Suprapubic skin (tissue), 4 donors: ENCODE measurements at places on chromosomes 5 and 9.
A peak's percentile ranks its signal among the peaks of the same experiment; 100 is the strongest.

DNA sequence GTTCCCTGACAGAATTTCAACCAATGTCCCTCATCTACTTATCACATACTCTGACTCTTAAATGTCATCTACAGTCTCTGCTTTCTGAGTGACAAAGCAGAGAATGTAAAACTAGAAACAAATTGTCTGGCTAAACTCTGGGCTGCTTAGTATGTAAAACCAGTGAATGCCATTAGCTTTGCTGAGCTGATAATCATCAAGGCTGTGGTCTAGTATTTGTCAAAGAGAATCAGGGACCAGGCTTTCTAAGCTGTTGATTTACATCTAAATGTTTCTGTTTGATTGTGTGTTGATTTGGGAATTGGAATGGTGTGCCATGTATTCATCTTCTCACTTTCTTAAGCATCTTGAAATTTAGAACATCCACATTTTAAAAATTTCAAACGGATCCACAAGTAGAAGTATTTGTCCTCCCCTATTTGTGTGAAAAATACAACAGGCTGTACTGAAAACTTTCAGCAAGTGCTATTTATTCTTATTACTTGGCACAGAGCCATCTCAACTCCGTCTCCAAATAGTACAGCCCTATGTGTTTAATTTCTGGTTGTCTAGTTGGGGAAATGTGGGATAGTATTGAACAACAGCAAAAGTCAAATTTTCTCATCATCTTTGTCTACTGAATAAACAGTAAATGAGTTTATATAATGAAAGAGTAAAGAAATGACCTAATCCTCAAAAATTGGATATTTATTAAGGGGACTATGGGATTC lies 251.5 kb downstream of the KCTD16 start:
- no peak for DNase-seq

- no peak for DNase-seq
These were observed 15.0 kb upstream of the TEX48 start for GRCh38 chr9:114696814-114697544.

DNA sequence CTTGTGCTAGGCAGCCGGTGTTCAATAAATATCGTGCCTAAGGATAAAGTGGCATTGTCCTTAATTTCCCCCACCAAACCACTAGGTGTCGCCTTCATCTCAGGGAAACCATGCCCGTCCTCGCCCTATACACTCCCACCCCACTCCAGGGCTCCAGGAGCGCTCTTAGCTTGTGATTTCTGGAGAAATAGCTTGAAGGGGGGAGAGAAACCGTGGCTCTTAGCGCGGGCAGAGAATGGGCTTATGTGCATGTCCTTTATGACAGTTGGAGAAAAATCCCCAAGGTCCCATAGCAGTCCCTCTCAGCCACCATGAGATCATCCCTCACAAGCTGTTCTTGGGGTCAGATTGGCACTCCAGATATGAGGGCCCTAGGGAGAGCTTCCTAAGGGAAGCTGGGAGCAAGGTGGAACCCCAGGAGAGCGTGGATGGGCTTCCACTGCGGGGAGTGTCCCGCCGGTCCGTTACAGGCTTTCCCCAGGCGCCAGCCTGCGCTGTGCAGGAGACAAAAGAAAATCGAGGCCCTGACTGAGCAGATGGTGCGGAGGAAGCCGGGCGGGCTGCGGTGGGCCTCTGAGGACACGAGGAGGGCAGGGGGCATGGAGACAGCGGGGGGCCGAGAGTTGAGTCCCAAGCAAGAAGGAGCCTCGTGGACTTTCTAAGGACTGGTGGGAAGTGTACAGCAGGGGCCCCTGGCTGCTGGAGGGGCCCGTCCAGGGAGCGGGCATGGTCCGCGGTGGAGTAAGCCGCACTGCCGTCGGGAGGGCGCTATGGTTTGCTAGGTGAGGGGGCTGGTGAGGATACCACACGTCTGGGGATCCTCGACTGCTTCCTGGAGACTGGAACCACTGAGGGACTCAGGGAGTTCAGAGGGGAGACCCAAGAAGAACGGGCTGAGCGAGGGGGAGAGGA lies 750 bp upstream of the NPR2 start:
- DNase-seq = peak; percentile 89

DNA sequence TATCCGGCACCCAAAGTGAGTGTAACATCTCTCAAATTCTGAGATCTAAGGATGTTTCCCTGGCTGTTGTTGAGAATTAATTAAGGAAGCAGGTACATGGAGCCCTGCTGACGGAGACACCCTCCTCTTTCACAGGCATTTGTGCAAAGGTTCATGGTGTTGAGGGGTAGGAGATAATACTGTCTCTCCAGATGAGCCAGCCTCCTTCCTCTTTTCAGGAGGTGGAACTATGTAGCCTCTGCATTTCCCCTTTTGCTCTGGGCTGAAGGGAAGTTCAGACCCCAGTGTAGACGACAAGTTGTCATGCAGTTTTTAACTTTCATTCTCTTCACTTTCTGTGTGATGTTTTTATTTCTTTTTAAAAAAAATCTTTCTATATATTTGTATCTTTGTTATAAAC lies 107.5 kb downstream of the GALNT10 start:
- DNase-seq = no peak

- DNase-seq = no peak
These were observed 551.9 kb downstream of the BNC2 start for GRCh38 chr9:16318516-16319060.

DNA sequence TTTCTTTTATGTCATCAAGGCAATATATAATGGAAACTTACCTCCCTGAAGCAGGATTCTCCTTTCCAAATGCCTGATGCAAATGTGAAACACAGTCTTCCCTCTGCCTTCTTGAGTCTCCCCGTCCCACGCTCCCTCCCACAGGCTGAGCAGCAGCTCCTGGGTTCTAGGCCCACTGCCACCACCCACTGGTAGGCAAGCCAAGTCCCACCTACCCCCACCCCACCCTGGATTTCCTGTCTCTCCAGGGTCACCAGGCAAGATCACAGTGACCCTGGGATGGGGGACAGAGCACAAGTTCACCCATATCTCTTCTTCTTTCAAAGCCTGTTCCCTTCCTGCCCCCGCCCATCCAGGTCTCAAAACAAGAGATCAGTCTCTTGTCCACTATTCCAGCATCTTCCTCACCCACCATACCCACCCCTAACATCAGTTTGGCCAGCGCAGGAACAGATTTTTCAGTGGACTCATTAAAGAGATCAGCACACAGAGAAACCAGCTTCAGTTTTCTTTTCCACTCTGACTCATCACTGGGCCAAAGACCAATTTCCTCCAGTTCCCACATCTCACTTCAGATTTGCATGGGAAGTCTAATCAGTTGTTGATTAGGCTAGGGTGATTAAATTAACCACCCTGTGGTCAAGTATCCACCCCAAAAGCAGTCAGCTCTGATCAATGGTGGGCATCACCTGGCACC lies 151.5 kb downstream of the ACTL7B start:
- no peak for DNase-seq

DNA sequence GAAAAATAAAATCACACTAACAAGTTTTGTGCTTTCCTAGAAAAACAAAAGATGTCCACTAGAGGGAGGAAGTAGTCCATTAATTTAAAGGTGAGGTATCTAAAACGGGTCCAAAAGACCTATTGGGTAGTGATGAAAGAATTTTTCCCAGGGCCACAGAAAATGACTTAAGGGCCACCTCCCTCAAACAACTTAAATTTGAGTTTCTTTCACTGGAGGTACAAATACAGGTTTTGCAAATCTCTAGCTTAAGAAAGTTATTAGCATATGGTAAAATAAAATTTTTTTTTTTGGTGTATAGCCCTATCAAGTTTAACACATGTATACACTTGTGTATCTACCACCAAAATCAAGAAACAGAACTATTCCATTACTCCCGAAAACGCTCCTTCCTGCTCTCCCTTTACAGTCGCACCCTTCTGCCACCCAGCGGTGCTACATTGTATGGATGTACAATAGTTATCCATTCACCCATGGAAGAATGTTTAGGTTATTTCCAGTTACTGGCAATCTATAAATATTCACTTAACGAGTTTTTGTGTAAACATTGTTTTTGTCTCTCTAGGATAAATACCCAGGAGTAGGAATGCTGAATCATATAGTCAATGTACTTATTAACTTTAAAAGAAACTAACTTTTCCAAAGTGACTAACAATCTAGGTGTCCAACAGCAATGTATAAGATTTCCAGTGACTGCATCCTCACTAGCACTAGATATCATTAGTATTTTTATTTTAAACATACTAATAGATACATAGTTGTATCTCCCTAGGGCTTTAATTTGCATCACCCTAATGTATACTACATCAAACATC lies 21.9 kb downstream of the DEPDC1B start:
- DNase-seq = no peak

GRCh38 chr9:38066914-38067858 lies 1.8 kb downstream of the SHB start:
- peak; percentile 84 for DNase-seq

DNA sequence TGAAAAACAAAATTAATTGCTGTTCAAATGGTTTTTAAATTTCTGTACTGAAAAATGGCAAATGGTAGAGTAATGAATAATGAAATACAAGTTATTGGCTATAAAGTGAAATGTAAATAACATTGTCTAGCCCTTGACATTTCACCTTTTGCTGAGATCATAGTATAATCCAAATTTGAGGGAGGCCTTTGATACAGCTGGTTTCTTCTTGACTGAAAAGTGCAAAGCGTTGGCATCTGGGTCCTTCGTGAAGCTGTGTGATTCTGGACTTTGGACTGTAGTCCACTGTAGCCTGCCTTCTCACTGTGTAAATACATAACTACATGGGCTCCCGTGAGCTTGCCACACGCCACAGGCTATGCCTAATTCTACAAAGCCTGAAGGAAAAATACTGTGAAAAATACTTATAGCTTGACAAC lies 52.3 kb downstream of the ARHGEF28 start:
- DNase-seq = no peak

- DNase-seq = no peak
These were observed 34.6 kb upstream of the ARHGAP26 start for GRCh38 chr5:142735323-142736246.

- DNase-seq = no peak
These were observed 6.9 kb downstream of the NR4A3 start for GRCh38 chr9:99828417-99829176.

DNA sequence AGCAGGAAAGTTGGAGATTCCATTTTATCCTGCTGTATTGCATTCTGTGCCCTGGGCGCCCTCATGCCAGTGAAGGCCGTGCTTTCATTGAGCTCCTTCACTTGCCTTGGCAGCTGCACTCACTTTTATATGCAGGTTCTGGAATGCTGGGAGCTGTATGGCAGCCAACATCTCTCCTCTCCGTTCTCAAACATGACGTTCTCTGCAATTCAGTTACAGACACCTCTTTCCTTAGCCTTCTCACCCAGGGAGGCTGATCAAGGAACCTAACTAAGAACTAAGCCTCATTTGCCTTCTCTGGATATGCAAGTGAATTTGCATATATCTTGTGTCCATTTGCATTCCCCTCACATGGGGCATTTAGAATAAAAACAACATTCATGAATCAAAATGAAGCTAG lies 29.4 kb upstream of the PURA start:
- DNase-seq = no peak

DNA sequence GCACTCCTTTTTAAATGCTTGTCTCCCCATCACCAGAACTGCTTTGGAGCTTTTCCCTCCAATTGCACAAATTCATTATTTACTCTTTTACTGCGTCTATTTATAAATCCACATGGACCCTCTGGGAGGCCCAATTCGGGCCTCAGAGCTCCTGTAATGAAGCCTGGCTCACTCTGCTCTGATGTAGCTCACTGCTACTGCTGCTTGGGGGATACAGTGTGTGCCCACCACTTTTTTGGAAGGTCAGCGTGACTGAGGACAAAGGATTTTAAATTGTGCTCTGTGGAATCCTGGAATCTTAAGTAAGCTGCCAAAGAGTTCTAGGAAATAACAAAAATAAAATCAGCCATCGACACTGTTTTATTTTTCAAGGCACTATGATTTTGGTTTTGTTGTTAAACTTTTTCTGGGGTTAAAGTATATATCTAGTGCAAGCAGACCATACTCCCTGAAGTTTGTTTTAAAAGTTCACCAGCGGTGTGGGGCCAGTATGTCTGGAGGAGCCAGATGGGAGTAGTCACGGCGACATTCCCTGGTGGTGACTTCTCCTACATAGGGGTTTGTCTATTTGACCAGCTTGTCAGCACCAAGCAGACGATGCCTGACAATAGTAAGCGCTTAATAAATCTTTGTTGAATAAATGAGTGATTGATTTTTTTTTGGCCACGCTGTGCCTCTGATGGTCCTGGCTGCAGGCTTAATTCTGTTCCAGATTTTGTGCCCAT lies 142.8 kb downstream of the TMEM38B start:
- DNase-seq = no peak

DNA sequence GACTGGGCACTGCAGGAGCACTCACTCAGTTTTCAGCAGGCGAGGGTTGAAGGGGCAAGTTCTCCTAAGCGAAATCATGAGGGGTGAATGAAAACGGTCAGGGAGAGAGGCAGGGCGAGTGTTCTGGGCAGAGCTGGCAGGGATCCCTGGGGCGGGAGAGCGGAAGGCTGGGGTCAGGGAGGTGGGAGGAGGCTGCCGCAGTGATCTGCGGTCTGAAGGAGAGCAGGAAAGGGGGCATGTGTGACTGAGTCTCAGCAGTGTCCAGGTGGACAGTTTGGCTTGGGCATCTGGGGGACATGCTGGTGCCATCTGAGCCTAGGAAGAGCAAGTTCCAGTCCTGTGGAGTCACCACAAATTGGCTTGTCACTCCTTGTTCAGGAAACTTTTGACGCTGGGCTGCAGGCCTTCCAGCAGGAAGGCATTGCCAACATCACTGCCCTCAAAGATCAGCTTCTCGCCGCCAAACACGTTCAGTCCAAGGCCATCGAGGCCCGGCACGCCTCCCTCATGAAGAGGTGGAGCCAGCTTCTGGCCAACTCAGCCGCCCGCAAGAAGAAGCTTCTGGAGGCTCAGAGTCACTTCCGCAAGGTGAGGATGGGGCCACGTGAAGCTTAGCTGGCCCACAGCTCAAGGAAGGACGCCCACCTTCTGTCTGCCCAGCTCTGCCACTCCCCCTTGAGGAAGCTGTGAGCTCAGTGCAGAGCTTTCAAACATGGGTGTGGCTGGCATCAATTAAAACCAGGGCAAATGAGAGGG lies 31.1 kb downstream of the DYNC2I2 start:
- no peak for DNase-seq
